Esophagus muscularis mucosa (tissue), 4 donors: ENCODE measurements at places on chromosomes 7 and 10.

DNA sequence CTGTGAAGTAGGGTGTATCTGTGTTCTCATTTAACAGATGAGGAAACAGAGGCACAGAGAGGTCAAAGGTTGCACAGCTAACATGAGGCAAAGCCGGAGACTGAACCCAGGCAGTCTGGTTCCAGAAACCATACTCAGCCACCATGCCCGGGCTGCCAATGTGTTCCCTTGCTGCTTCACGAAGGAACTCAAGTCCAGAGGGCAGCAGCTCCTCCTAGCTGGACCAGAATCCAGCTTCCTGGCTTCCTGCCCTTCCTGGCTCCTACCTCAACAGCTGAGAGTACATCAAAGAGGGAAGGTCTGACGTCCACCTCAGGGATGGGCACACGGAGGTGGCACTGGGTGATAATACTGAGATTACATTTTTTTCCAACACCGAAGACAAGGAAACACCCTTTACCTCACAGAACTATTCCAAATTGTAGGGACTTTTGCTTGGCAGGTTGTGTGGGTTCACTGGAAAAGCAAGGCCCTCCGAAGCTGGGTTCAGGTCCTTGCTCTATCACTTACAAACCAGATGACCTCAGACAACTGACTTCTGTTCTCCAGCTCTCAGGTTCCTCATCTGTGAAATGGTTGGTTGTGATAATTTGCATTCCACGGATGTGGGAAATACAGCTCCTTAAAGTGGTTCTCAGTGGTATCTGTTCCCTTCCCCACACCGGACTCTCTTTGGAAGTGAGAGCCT is 154.1 kb upstream of the ZMIZ1 start:
- no peak for DNase-seq

- DNase-seq, result no peak
Measured at GRCh38 chr7:31023877-31024276, 28.2 kb upstream of the ADCYAP1R1 start.

- DNase-seq, result no peak
Measured at GRCh38 chr10:127977357-127978009, 70.6 kb downstream of the PTPRE start.

- DNase-seq, result no peak
Measured at GRCh38 chr10:116270126-116270770, 2.8 kb downstream of the GFRA1 start.

- DNase-seq, result peak; percentile 86
Measured at GRCh38 chr10:130542761-130543160, 406.6 kb downstream of the GLRX3 start.

- DNase-seq, result no peak
Measured at GRCh38 chr7:46047581-46047980, 126.5 kb upstream of the IGFBP3 start.

DNA sequence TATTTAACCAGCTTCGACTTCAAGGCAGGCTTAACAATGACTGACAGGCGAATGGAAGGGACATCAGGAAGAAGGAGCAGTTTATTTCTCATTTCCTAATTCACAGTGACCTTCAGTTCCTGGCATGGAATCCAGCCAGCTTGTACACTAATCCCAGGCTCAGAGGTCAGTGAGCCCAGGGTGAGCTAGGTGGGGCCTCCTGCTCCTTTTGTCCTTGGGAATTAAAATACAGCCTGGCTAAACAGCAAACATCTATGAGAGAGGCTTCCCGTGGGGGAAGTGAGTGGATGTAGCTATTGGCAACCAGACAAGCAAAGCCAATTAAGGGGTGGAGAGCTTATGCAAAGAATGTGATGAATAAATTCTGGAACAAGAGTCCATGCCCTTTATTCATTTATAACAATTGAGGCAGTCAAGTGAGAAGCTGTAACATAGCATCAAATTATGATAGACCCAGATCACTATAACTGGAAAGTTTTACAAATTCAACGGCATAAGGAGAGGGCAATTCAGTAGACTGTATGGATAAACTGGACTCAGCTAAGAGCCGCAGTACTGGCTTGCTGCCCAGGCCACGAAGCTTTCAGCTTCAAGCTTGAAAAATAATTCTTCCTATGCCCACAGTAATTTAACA is 57.1 kb downstream of the STK17A start:
- DNase-seq, result no peak

DNA sequence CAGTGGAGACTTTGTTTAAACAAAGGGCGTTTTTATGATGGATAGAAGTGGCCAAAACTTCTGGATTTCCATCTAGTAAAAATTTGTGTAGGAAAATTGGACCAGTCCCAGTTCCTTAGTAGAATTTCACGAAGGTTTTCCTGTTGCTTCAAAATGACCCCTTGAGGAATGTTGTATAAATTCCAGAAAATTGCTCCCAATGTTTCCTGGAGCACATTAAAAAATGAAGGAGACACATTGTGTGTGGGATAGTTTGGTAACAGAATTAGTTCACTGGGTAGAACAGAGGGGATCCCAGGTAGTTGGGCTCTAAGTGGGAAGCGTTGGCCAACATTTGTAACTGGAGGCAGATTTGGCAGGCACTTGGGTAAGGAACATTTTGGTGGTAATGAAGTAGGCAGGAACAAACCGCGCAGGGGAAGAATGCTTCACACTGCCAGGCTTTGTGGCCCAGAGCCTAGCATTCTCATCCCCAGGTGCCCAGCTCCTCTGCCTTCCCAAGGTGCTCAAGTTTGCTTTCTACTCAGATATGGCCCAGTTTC is 758.6 kb downstream of the AUTS2 start:
- no peak for DNase-seq

DNA sequence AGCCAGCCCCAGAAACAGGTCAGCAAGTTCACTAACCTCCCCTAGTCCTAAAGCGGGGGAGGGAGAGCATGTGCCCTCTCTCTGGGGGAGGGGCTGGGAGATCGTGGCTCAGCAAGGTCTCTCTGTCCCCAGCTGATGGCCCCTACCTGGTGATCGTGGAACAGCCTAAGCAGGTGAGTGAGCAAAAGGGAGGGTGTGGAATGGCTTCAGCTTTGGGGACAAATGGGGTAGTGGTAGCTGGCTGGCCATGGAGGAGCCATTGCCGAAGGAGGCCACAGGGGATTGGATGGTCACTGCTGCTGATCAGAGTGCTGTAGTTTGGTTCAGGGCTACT is 779 bp downstream of the NFKB2 start:
- no peak for DNase-seq

GRCh38 chr10:37865957-37866803 is 8.8 kb upstream of the ZNF248 start:
- DNase-seq, result no peak

GRCh38 chr7:117769085-117769484 is 104.2 kb downstream of the CTTNBP2 start:
- DNase-seq, result no peak

GRCh38 chr7:44330331-44330730 is 4.9 kb upstream of the CAMK2B start:
- DNase-seq, result no peak

GRCh38 chr7:55140221-55140940 is 121.6 kb downstream of the EGFR start:
- DNase-seq, result peak; percentile 89

DNA sequence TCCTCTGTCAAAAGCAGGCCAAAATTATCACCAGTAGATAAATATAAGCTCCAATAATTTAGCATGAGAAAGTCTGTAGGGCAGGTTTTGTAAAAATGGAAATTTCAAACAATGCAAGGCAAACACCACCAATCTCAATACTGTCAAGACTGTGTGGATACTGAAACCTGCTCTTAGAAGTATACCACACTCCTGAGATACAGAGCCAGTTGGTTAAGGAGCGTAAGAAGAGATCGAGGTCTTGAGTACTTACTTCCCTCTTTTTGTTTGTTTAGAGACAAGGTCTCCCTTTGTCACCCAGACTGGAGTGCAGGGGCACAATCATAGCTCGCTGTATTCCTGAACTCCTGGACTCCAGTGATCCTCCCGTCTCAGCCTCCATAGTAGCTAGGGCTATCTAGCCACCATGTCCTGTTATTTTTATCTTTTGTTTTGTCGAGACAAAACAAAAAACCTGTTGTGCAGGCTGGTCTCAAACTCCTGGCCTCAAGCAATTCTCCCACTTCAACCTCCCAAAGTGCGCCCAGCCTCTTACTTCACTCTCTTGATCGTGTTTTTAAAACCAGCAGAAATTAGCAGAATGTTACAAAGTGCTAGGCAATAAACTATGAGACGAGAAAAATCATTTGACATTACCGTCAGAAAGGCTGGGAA is 205.7 kb downstream of the PARD3 start:
- DNase-seq, result no peak

DNA sequence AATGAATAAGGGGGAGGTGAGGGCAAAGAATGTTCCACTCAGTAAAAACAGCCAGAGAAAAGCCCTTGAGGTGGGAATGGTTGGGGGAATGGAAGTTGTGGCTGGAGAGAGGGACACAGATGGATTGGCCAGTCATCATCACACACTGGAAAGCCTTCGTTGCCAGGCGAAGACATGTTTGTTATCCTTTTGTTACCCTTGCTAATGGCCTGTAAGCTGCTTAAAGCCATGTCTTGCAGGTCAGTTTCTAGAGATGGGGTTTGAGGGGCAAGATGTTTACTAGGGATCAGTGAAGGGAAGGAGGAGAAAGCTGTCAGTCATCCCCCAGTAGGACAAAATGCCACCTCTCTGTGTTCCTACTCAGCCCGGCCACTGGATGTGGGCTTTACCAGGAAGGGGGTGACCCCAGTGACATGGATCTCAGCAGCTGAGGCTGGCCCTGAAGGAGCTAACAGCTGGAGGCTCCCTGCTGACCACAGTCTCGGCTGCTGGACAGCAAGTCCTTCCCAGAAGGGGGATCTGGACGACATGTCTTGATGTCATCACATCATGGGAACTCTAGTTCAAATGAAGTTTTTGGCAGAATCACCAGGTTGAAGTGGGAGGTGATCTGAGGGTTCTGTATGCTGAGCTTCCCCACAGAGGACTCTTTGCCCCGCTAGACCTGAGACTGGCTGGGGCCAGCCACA is 66.2 kb downstream of the TBXAS1 start:
- DNase-seq, result peak; percentile 42

DNA sequence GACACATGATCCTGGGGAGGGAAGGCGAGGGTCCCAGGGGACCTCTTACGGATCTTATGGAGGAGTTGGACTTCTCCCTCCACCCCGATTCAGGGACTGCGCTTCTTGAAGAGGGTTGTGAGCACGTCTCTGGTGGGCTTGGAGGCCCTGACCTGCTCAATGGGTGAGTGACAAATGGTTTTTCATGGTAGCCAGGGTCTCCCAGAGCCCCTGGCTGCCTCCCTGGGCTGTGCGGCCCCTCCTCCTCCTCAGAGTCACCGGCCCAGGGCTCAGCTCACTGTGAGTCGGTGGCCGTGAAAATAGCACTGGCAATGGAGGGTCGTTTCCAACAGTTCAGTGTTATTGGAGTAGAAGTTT is 26.6 kb downstream of the INPP5A start:
- DNase-seq, result no peak
